Activated T-helper 2 cell treated with anti-CD3 and anti-CD28 coated beads, Interferon-gamma antibody, Interleukin-2, Interleukin-4, amounts not matched to agents 10 μg/mL and 5 μg/mL and 100 μg/mL, durations not matched to agents 14 hours and 24 hours and 36 hours (primary cell): ENCODE measurements at places on chromosomes 2 and 18.
A peak's percentile ranks its signal among the peaks of the same experiment; 100 is the strongest.

DNA sequence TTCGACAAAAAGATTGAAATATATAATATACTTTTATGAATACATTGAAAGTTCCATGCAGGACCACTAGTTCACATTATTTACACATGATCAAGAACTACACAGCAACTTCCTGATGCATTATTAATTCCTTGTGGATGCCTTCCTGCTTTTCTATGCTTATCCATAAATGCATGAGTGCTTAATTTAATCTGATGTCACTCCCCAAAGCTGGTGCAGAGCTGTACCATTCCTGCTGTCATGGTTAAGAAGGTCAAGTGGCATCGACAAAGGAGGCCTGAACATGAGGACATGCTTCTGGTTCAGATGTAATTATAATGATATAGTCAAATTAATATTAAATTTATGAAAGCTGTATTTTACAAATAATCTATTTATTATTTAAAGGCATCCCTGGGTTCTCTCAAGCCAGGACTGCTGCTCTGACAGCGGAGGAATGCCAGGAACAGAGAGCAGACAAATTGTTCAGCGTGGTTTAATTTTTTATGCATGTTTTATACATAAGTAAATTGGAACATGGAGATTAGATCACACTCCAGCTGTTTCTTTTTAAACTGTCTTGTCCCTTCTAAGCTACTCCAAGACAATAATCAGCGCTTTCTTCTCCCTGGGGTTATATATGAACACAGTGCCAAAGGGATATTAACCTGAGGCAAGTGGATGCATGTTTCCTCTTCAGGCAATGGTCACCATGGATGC, 307.3 kb upstream of the CNTNAP5 start:
- no peaks in the 10 kb centered on the region for H3K4me1 ChIP-seq
- no peak overlapping the region for H3K27ac ChIP-seq
- H3K4me3 ChIP-seq = no peak overlapping the region
- no peak for DNase-seq
- H3K27me3 ChIP-seq = no peaks in the 10 kb centered on the region
- no peaks in the 10 kb centered on the region for H3K36me3 ChIP-seq

DNA sequence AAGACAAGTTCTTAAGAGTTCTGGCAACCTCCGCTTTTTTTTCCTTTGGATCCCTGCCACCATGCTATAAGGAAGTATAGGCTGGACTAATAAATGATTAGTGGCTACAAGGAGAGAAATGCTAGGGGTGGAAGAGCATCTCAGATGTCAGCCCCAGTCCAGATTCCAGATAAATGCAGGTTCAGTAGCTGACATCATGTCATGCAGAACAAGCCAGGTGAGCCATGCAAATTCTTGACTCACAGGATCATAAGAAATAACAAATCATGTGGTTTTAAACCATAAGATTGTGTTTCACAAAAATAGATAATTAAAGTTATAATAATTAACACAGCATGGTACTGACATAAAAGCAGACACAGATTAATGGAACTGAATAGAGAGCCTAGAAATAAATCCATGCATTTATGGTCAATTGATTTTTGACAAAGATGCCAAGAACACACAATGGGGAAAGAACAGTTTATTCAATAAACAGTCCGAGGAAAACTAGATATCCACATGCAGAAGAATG, 152.9 kb upstream of the SESTD1 start:
- no peak overlapping the region for H3K27ac ChIP-seq
- H3K4me1 ChIP-seq = no peaks in the 10 kb centered on the region
- DNase-seq = no peak
- peaks cover 15% of the 10 kb centered on the region for H3K27me3 ChIP-seq
- no peaks in the 10 kb centered on the region for H3K36me3 ChIP-seq

GRCh38 chr2:143823296-143823695, 694.1 kb downstream of the ARHGAP15 start:
- no peak for DNase-seq
- H3K27me3 ChIP-seq = peaks cover 25% of the 10 kb centered on the region
- no peak overlapping the region for H3K27ac ChIP-seq
- H3K36me3 ChIP-seq = no peaks in the 10 kb centered on the region
- no peaks in the 10 kb centered on the region for H3K4me1 ChIP-seq

DNA sequence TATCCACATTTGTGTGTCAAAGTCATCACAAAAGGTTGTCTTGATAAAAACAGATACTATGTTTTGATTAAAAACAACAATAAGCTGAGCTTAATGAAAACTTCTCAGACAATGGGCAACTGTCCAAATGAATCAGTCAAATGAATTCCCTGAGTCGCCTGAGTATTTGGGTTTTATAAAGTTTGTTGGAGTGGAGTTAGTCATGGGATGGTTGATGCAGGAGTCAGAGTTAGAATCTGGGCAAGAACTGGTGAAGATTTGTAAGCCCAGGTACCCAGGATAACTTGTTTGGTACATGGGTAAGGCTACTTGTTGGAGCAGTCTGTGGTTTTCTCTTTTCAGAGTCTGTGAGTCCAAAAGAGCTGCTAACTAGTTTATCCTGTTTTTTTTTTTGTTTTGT, 34.4 kb upstream of the RAPGEF4 start:
- peaks cover 18% of the 10 kb centered on the region for H3K4me1 ChIP-seq
- peaks cover 15% of the 10 kb centered on the region for H3K27me3 ChIP-seq
- DNase-seq = no peak

DNA sequence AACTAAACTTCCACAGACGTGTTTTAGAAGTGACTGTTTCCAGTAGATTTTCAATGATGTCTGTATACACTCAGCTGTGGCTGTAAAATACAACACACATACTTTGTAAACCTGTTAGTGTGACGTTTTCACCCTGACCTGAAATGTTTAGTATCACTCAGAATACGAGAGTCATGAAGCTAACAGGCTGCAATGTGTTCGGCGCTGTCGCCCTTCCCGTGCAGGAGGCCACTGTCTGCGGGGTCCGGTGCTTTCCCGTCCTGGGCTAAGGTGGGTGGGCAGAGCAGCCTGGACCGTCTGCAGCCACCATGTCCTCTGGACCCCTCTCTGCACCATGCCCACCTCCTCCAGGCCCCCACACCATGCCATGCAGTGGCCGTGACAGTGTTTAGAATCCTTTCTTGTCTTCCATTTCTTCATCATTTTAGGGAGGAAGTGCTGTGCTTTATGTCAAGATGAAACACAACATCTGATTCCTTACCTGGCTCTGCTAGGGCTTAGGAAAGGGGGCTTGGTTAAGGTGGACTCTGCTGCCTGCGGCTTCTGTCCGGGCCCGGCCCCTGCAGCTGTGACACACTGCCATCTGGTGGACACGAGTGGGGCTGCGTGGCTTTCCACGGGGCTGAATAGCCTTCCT, 53.8 kb upstream of the RBM44 start:
- H3K4me1 ChIP-seq = peaks cover 14% of the 10 kb centered on the region
- peak overlapping the region; percentile 68 for H3K27ac ChIP-seq
- peaks cover 55% of the 10 kb centered on the region for H3K36me3 ChIP-seq
- H3K27me3 ChIP-seq = no peaks in the 10 kb centered on the region

GRCh38 chr2:197707316-197708213, 2.4 kb downstream of the MARS2 start:
- no peak for DNase-seq
- no peaks in the 10 kb centered on the region for H3K27me3 ChIP-seq
- peaks cover 38% of the 10 kb centered on the region for H3K36me3 ChIP-seq
- H3K4me3 ChIP-seq = peak overlapping the region; percentile 92

- H3K27ac ChIP-seq = no peak overlapping the region
- no peak overlapping the region for H3K4me3 ChIP-seq
- H3K4me1 ChIP-seq = no peaks in the 10 kb centered on the region
- DNase-seq = no peak
Measured at GRCh38 chr2:240810199-240810598, 9.8 kb downstream of the KIF1A start.

DNA sequence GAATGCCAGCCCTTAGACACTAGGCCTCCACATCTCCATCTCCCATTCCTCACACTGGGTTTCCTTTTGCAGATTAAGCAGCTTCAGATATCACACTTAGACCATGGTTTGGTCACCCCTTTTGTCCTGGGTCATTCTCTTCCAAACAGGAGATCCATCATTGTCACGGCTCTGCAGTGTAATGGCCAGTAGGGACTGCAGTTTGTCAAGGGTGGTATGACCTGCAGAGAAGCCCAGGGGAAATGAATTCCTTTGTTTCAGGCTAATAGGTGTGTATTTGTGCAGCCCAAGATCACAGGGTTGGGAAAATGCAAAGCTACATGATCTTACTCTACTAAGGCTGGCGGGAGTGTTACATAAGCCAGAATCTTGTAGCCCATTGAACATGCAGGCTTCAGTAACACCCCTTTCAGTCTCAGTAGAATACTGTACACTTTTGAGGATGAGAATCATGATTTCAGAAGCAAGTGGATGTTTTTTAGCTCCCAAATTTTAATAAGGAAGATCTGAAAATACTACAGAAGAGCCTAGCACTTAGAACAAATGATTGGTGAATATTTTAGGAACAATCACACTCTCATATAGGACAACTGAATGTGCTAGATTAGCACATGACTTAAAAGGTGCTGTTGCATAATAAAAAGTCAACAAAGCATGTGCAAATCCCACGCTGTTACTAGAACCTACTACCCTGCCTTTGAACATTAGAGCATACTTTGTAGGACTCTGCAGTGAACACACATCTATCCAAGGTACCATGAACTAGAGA, 24.0 kb upstream of the LPIN1 start:
- no peak for DNase-seq
- no peaks in the 10 kb centered on the region for H3K36me3 ChIP-seq
- peaks cover 39% of the 10 kb centered on the region for H3K27me3 ChIP-seq
- peaks cover 5% of the 10 kb centered on the region for H3K4me1 ChIP-seq

GRCh38 chr2:100924122-100924519, 78.0 kb upstream of the RPL31 start:
- DNase-seq = no peak
- H3K36me3 ChIP-seq = peaks cover 3% of the 10 kb centered on the region
- no peak overlapping the region for H3K4me3 ChIP-seq
- peaks cover 3% of the 10 kb centered on the region for H3K4me1 ChIP-seq
- H3K27me3 ChIP-seq = no peaks in the 10 kb centered on the region
- H3K27ac ChIP-seq = peak overlapping the region; percentile 56
